Muscle of leg (tissue), 16 donors: ENCODE measurements at places on chromosomes 13 and 19.

- H3K27me3 ChIP-seq, result no peaks in the 10 kb centered on the region
- peaks cover 40% of the 10 kb centered on the region for H3K4me1 ChIP-seq
- H3K27ac ChIP-seq, result peak overlapping the region; percentile 9
- H3K4me3 ChIP-seq, result no peak overlapping the region
- DNase-seq, result peak; percentile 36
These were observed 65.0 kb downstream of the FGF9 start for GRCh38 chr13:21735701-21736401.

- no peaks in the 10 kb centered on the region for H3K4me1 ChIP-seq
- peaks cover 12% of the 10 kb centered on the region for H3K36me3 ChIP-seq
- DNase-seq, result no peak
- no peaks in the 10 kb centered on the region for H3K27me3 ChIP-seq
These were observed 133.8 kb downstream of the PDS5B start for GRCh38 chr13:32720026-32720425.

GRCh38 chr19:15998166-15998565, 49.4 kb downstream of the OR10H4 start:
- no peak overlapping the region for H3K27ac ChIP-seq
- no peaks in the 10 kb centered on the region for H3K27me3 ChIP-seq

DNA sequence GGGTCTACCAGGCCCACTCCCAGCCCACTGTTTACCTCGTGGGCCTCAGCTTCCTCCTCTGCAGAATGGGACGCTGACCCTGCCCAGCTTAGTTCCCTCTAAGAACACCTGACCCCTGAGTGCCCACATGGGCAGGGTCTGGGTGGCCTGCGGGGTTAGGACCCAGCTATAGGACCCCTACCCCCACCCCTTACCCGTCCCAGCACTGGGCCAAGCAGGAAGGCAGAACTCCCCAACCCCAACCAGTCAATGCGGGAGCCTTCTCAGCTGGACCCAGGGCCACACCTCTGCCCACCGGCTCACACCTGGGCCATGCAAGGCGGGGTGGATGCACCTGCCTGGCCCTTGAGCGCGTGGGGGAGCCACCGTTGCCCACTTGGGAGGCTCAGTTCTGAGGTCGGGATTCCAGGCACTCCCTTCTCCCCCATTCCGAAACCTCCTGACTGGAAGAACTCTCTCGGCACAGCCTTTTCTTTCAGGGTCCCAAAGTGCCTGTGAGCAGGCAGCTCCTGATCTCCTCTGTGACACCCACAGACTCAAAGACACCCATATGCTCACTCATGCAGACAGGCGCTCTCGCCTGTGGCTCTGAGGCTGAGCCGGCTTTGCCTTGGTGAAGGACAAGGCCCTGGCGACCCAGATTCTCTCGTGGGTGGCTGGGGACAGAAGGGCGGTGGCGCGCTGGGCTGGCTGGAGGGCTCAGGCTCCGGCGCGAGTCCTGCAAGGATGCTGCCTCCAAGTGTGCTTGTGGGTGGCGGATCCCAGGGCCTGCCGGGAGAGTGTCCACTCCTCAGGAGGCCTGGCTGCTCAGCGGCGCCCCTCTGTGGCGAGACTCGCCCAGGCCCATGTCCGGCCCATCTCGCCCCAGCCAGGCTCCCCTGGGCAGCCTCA, 27.9 kb upstream of the PARP4 start:
- peak; percentile 9 for DNase-seq
- no peak overlapping the region for H3K4me3 ChIP-seq
- peaks cover 4% of the 10 kb centered on the region for H3K4me1 ChIP-seq
- H3K36me3 ChIP-seq, result no peaks in the 10 kb centered on the region
- H3K27me3 ChIP-seq, result peaks cover 24% of the 10 kb centered on the region
